ENCODE measurements at places on chromosomes 2 and 18. TPM values are rescaled to one million over a fixed set of nuclear protein-coding genes. Genes with fewer than 3 reads are reported as not detected.

- H3K27ac ChIP-seq = no peak overlapping the region
- H3K27me3 ChIP-seq = no peaks in the 10 kb centered on the region
Observed at GRCh38 chr2:154603682-154604081, 94.8 kb upstream of the KCNJ3 start.

GRCh38 chr2:229611360-229611759, 103.0 kb downstream of the DNER start:
- no peaks in the 10 kb centered on the region for H3K4me1 ChIP-seq
- H3K27ac ChIP-seq = no peak overlapping the region
- H3K27me3 ChIP-seq = no peaks in the 10 kb centered on the region

GRCh38 chr2:132974467-132975095, 304.6 kb upstream of the LYPD1 start:
- no peak for DNase-seq
- no peaks in the 10 kb centered on the region for H3K27me3 ChIP-seq
- H3K4me3 ChIP-seq = no peak overlapping the region
- H3K27ac ChIP-seq = no peak overlapping the region

DNA sequence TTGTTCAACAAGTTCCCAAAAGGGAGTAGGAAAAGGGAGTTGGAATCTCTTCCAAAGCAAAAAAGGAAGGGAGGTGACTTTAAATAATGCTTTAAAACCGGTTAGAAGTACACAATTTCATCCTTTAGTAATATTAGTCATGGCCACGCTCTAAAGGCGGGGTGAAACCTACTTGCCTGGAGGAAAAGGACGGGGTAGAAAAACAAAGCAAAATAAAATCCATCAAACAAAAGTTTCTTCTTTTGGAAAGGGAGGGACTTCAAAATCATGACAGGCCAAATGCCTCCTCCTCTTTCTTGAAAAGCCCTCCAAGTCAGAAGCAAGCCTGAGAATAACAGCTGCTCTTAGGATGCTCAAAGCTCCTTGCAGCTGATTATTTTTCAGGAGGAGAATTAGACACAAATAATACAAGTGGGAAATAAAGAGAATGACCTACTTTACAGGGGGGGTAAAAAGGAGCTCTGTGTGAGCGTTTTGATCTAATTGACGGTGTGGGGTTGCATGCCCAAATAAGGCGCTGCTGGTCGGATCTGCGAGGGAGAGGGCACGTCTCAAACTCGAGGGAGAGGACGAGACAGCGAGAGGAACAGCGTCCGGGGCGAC, 1.8 kb upstream of the NPAS2 start:
- H3K4me3 ChIP-seq = peak overlapping the region; percentile 80
- H3K4me1 ChIP-seq = peaks cover 50% of the 10 kb centered on the region
- no peaks in the 10 kb centered on the region for H3K27me3 ChIP-seq
- DNase-seq = no peak
- H3K27ac ChIP-seq = peak overlapping the region; percentile 88
- no peaks in the 10 kb centered on the region for H3K36me3 ChIP-seq

- no peaks in the 10 kb centered on the region for H3K4me1 ChIP-seq
- no peaks in the 10 kb centered on the region for H3K27me3 ChIP-seq
- H3K27ac ChIP-seq = peak within 1 kb of the TSS; percentile 77
- no peaks in the 10 kb centered on the region for H3K36me3 ChIP-seq
Observed at GRCh38 chr2:233059797-233060500, at the start of gene INPP5D. Gene INPP5D, plus strand, starts transcription at chr2:233060342. Its CDS starts 137 bp downstream, at chr2:233060479.

- DNase-seq = no peak
- no peaks in the 10 kb centered on the region for H3K4me1 ChIP-seq
- no peaks in the 10 kb centered on the region for H3K27me3 ChIP-seq
- no peak overlapping the region for H3K27ac ChIP-seq
- no peaks in the 10 kb centered on the region for H3K36me3 ChIP-seq
Observed at GRCh38 chr2:117128461-117128860, 686.0 kb upstream of the DDX18 start.

- no peak overlapping the region for H3K27ac ChIP-seq
- H3K4me3 ChIP-seq = no peak overlapping the region
- H3K4me1 ChIP-seq = no peaks in the 10 kb centered on the region
- DNase-seq = no peak
Observed at GRCh38 chr2:210493528-210493927, 17.0 kb upstream of the LANCL1 start.

DNA sequence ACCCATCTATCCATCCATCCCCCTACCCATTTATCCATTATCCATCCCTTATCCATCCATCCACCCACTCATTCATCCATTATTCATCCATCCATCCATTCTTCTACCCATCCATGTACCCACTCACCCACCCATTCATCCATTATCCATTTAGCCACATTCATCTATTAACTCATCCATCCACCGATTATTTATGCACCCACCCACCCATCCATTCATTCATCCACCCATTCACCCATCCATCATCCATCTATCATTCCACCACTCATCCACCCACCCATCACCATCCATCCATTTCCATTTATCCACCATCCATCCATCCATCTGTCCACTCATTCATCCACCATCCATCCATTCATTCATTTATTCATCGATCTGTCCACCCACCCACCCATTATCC, 137.4 kb upstream of the CTDP1 start:
- H3K4me3 ChIP-seq = no peak overlapping the region
- no peaks in the 10 kb centered on the region for H3K36me3 ChIP-seq

GRCh38 chr2:54879032-54879431, 155.6 kb downstream of the EML6 start:
- no peaks in the 10 kb centered on the region for H3K36me3 ChIP-seq
- H3K4me1 ChIP-seq = no peaks in the 10 kb centered on the region
- DNase-seq = no peak
- H3K27ac ChIP-seq = no peak overlapping the region
- H3K27me3 ChIP-seq = no peaks in the 10 kb centered on the region
- no peak overlapping the region for H3K4me3 ChIP-seq

- no peak for DNase-seq
- no peaks in the 10 kb centered on the region for H3K4me1 ChIP-seq
- H3K4me3 ChIP-seq = no peak overlapping the region
Observed at GRCh38 chr18:61935362-61935761, 42.6 kb upstream of the RNF152 start.

DNA sequence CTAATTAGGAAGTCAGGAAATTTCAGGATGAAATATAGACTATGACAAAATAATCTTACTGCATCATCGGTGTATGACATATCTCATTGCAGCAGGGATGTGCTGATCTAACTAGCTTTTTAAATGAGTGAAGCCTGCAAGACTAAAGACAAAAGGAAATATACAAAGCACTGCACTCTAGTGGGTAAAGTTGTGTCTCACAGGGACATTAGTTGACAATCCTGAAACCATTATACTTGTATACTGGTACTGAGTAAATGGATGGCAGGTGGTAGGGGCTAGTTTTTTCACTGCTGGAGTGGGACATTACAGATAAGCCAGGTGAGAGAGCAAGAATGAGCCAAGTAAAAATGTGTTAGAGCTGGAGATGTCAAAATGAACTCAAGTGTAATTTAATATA, 317.5 kb upstream of the RAB6C start:
- H3K27me3 ChIP-seq = no peaks in the 10 kb centered on the region
- DNase-seq = no peak
- no peak overlapping the region for H3K27ac ChIP-seq
- H3K4me1 ChIP-seq = no peaks in the 10 kb centered on the region

DNA sequence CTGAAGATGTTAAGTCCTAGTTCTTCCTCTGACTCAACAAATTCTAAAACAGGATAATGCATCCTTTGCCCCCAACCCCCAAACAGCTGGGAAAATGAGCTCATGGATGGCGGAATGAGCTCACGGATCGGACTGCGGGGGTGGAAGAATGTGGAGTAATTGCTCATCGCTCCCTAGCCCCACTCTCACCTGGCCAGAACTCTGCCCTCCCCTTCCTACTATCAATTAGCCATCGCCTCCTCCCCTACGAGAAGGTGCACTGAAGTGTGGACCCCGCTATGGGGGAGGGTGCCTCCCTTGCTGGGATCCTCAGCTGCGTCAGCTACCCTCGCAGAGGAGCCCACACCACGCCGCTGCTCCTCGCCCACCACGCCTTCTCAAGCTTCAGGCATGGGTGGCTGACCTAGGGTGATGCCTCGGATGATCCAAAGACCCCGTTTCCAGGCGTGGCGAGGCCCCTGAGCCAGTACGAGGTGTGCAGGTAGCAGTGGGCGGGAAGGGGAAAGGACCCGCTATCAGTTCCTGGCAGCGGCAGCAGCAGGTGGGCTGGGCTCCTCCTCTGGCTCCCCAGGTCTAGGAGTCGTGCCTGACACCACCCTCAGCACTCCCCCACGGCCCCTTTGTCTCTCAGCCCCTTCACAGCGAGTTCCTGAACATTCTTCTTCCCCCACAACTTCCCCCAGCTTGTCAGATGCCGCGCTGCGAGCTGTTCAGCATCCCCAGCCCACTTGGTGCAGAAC, 82.1 kb upstream of the POMC start:
- DNase-seq = no peak
- no peak overlapping the region for H3K4me3 ChIP-seq
- no peaks in the 10 kb centered on the region for H3K27me3 ChIP-seq

The ANKRD29 gene
- 2.2 TPM for total RNA-seq

The NRP2 gene
- total RNA-seq = 7.1 TPM

The FBXO36 gene
- total RNA-seq = 1.3 TPM
